ENCODE measurements at places on chromosomes 3 and 15.

DNA sequence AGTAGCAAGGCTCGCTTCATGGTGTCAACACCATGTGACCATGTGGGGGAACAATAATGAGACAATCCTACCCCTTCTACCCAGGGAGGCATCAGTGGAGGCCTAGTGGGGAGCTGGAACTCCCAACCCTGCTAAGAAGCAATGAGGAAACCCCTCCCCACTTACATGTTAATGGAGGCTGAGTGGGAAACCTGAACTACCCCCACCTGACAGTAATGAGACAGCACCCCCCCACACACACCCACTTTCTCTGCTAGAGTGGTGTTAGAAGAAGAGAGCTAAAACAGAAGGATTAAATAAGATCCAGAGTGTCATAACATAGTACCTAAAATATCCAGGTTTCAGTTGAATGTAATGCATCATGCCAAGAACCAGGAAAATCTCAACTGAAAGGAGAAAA, 78.6 kb downstream of the NEO1 start:
- DNase-seq, result no peak

- no peak for DNase-seq
Measured at GRCh38 chr15:70791259-70791658, 27.9 kb upstream of the UACA start.

DNA sequence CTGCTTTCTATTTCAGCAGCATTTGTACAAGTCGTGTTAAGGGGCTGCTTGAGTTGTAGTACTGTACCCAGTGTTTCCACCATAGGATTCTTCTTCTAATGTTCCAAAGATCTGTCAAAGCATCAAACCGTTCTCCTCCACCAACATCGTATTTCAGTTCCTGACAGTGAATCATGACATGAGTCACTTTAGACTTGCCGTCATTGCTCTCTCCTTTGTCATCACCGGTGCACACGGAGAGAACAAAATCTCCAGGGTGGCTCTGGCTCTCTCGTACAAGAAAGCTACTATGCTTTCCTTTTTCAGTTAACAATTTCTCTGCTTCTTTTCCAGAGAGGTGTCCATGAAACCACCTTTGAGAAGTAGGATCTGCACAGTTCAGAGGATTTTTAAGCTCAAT, 270.9 kb upstream of the CCDC54 start:
- no peak for DNase-seq

DNA sequence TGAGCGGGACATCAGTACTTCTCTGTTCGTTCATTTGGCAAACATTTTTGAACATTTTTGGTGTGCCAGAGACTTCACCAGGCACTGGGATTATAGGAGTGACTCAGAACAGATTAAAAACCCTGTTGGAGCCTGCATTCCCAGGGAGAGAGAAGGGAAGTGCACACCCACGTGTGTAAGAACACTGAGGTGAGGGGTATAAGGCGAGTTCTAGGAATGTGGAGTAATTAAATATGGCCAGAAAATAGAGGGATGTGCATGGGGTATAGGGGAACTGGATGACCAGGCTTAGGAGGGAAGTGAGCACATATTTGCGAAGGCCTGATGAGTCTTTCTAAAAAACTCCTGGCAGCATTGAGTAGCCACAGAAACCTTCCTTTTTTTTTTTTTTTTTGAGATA, 401.2 kb upstream of the C2CD4B start:
- DNase-seq, result no peak

- no peak for DNase-seq
Measured at GRCh38 chr15:60899322-60899966, 329.7 kb downstream of the RORA start.

DNA sequence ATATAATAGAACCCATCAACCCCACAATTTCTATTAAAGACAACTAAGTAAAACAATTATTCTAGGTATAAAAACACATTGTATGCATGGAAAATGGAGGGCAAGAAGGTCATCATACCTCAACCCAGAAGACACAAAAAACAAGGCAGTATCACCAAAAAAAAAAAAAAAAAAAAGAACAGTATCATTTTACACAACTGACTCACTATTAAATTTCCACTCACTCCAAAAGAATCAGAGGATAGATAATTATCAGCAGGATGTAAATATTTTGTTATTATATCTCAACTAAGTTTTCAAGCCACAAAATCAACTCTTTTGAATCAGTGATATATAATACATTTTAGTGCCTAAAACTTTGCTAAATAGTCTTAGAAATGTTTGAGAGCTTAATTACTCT, 55.0 kb downstream of the CLASP2 start:
- no peak for DNase-seq

DNA sequence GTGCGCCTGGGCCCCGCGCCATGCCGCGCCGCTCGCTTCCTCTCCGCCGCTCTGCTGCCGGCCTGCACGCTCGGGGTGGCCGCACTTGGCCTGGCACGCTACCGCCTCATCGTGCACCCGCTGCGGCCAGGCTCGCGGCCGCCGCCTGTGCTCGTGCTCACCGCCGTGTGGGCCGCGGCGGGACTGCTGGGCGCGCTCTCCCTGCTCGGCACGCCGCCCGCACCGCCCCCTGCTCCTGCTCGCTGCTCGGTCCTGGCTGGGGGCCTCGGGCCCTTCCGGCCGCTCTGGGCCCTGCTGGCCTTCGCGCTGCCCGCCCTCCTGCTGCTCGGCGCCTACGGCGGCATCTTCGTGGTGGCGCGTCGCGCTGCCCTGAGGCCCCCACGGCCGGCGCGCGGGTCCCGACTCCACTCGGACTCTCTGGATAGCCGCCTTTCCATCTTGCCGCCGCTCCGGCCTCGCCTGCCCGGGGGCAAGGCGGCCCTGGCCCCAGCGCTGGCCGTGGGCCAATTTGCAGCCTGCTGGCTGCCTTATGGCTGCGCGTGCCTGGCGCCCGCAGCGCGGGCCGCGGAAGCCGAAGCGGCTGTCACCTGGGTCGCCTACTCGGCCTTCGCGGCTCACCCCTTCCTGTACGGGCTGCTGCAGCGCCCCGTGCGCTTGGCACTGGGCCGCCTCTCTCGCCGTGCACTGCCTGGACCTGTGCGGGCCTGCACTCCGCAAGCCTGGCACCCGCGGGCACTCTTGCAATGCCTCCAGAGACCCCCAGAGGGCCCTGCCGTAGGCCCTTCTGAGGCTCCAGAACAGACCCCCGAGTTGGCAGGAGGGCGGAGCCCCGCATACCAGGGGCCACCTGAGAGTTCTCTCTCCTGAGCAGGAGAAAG, 951 bp downstream of the GPR62 start:
- DNase-seq, result peak; percentile 56

DNA sequence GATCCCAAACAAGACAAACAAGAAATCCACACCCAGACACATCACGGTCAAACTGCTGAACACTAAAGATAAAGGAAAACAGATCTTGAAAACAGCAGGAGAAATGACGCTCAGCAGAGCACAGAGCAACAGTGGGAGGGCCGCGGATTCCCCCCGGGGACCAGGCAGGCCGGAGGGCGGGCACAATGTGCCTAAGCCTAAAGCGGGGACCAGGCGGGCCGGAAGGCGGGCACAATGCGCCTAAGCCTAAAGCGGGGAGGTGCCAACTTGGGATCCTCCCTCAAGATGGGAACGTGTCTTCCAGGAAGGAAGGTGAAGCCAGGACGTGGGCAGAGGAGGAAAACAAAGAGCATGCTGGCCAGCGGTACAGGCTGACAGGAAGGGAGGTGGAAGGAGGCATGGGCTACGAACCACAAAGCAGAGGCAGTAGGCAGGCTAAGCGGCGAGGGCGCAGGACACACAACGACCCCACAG, 31.1 kb downstream of the CYFIP1 start:
- no peak for DNase-seq

GRCh38 chr3:160474416-160474838, 24.8 kb upstream of the TRIM59 start:
- no peak for DNase-seq

- DNase-seq, result no peak
Measured at GRCh38 chr3:5190147-5190791, 2.8 kb downstream of the EDEM1 start.

GRCh38 chr15:84816694-84817465, at the start of gene ALPK3:
ALPK3 (plus strand) TSS chr15:84817356; CDS start chr15:84817453, 97 bp downstream.
- DNase-seq, result no peak

All from activated naive CD4-positive, alpha-beta T cell treated with anti-CD3 and anti-CD28 coated beads, Interleukin-2, amount 50 U/mL, for 16 hours (primary cell).